ENCODE measurements at places on chromosomes 4 and X. TPM values are rescaled to one million over a fixed set of nuclear protein-coding genes. Genes with fewer than 3 reads are reported as not detected.

- no peak for DNase-seq
Observed at GRCh38 chrX:136712650-136713310, 64.8 kb downstream of the CD40LG start.

Gene NHSL2
- total RNA-seq, result 25.3 TPM

Gene TASL
- total RNA-seq, result 1.9 TPM

- DNase-seq, result no peak
Observed at GRCh38 chr4:18953613-18954012, 932.1 kb upstream of the LCORL start.

DNA sequence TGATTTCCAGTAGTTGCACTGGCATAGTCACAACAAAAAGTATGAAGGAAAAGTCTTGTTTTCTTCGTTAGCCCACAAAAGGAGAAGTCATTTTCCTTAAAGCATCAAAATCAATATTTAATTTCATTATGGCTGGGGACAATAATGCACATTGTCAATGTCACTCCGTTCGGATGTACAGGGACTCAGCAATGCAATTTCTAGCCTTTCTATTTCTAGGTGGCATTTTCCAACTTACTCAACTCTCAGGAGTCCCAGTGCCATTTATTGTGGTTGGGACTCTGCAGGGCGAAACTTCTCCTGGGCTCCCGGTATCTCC is 99.6 kb downstream of the CEP135 start:
- no peak for DNase-seq

Gene ARHGEF6
- 40.0 TPM for total RNA-seq

DNA sequence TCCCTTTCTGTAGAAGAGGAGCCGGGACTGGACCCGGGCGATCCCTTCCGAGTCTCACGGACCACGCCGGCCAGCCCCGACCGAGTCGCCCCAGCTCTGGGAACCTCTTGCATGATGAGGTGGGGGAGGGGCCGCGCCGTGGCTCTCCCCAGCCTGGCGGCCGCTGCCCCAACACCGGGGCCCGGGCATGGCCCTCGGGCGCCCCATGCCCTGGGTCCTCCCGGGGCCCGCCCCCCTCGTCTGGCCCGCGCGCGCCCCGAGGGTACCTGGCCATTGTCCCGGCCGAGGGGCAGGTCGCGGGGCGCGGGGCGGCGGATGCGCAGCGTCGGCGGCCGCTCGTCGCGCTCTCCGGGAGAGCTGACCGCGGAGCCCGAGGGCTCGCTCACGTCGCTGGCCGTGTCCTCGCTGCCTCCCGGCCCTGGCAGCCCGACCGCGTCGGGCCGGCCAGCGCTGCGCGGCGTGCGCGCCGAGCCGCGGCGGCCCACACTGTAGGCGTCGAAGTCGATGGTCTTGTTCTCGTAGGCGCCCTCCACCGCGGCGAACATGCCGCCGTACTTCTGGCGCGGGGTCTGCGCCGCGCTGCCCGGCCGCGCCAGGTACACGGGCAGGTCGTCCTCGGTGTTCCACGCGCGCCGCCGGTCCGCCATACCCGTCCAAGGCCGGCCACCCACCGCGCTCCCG is 423 bp downstream of the CRMP1 start:
- DNase-seq, result no peak

Gene SATL1
- 4.3 TPM for total RNA-seq

DNA sequence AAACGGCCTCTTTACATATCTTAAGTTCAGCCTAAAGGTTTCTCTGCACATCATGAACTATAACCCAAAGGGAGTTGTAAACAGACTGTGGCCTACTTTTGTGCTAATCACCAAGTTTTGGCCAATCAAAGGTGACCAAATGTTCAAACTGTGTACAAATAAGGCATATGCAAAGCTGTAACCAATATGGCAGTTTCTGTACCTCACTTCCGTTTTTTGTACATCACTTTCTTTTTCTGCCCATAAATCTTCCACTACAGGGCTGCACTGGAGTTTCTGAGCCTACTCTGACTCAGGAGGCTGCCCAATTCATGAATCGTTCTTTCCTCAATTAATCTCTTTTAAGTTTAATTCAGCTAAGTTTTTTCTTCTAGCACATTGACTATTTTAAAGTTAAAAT is 318.7 kb downstream of the SLC7A11 start:
- no peak for DNase-seq

GRCh38 chr4:92234393-92235176 is 69.2 kb upstream of the GRID2 start:
- DNase-seq, result peak; percentile 87

DNA sequence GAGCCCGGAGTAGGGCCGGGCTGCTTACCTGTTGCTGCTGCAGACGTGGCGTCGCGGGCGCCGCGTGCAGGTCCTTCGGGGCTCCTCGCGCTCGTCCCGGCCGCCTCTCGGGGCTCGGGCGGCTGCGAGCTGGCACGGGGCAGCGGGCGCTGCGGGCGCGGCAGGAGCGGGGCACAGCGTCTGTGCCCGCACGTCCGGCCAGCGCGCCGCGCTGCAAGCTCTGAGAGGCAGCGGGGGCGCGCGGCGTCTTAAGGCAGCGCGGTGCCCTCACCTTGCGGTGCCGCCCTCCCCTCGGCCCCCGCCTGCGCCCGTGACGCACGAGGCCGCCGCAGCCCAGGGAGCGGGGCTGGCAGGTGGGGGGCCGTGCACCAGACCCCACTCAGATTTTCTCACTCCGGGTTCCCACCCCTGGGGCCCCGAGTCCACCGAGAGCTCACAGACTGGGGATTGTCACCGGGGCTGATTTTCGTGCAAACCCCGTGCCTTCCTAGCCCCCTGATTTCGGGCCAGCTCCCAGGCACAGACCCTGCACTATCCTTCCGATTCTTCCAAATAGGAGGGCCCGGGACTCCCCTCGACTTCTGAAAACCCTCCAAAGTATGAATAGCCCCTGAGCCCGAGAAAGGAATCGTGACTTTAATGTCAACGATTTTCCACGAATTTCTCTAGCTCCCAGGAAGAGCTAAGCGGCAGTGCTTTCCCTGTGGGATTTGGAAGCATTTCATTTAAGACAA is at the start of gene GPR101:
Gene GPR101 (minus strand): TSS at position 222 of the 734 bp plus-strand sequence. CDS start 2,321 bp downstream, outside the sequence.
- DNase-seq, result no peak
